ENCODE measurements at places on chromosomes 5 and 9. TPM values are rescaled to one million over a fixed set of nuclear protein-coding genes. Genes with fewer than 3 reads are reported as not detected.

SGCD gene
- 169 TPM for total RNA-seq

TAS2R1 gene
- not detected for total RNA-seq

FAM169A gene
- total RNA-seq = 1.8 TPM

TMC1 gene
- total RNA-seq = 0.62 TPM

PLAC8L1 gene
- not detected for total RNA-seq

Data from tongue (tissue), 3 donors.